Fibroblast of villous mesenchyme (primary cell): ENCODE measurements at places on chromosomes 12 and 14. TPM values are rescaled to one million over a fixed set of nuclear protein-coding genes. Genes with fewer than 3 reads are reported as not detected.
A peak's percentile ranks its signal among the peaks of the same experiment; 100 is the strongest.

- no peak for DNase-seq
These were observed 10.4 kb upstream of the RMST start for GRCh38 chr12:97452230-97452629.

GRCh38 chr12:21453312-21453852 is 15.9 kb downstream of the PYROXD1 start:
- no peak for DNase-seq

Gene LMO3
- total RNA-seq: under 0.01 and 0.43 TPM in 2 replicates

Gene MGP
- 3.5 and 10.6 TPM in 2 replicates for total RNA-seq

GRCh38 chr12:110640275-110641025 is 26.5 kb downstream of the TCTN1 start:
- no peak for DNase-seq

DNA sequence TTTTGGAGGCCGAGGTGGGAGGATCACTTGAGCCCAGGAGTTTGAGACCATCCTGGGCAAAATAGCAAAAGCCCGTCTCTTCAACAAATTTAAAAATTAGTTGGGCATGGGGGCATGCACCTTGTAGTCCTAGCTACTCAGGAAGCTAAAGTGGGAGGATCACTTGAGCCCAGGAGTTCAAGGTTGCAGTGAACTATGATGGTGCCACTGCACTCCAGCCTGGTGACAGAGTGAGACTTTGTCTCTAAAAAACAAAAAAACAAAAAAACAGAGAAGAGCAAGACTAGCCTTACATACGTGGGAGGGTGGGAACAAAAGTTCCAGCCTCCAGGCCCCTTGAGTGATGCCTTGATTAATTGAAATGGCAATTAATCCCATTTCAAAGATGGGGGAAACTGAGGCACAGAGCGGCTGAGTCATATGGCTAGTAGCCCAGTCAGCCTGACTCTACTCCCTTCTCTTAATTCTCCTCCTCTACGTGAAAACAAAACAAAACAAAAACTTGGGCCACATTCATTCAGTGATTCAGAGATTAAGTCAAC is 3.3 kb upstream of the FAM222A start:
- DNase-seq: no peak

DNA sequence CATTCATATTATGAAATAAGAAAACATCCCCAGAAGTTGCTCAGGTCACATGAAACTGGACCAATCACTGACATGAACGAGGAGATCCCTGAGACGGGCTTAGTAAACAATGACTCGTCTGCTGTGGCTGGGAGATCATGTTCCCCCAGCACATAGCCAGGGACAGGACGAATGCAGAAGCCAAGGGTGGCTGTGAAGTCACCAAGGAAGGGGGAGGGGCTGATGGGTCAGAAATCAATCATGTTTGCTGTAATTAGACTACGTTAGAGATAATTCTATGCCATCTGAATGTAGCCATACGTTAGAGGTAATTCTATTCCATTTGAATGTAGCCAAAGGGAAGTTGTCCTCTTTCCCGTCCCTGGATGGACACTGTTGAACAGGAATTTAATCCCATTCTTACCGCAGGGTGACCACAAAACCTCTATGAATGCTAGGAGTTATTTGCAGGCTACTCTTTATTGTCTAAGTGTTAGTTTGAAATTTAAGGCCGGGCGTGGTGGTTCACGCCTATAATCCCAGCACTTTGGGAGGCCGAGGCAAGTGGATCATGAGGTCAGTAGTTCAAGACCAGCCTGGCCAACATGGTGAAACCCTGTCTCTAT is 332.9 kb downstream of the TMEM132D start:
- no peak for DNase-seq

GRCh38 chr14:55699131-55700057 is 119.4 kb downstream of the KTN1 start:
- DNase-seq: peak; percentile 15

DNA sequence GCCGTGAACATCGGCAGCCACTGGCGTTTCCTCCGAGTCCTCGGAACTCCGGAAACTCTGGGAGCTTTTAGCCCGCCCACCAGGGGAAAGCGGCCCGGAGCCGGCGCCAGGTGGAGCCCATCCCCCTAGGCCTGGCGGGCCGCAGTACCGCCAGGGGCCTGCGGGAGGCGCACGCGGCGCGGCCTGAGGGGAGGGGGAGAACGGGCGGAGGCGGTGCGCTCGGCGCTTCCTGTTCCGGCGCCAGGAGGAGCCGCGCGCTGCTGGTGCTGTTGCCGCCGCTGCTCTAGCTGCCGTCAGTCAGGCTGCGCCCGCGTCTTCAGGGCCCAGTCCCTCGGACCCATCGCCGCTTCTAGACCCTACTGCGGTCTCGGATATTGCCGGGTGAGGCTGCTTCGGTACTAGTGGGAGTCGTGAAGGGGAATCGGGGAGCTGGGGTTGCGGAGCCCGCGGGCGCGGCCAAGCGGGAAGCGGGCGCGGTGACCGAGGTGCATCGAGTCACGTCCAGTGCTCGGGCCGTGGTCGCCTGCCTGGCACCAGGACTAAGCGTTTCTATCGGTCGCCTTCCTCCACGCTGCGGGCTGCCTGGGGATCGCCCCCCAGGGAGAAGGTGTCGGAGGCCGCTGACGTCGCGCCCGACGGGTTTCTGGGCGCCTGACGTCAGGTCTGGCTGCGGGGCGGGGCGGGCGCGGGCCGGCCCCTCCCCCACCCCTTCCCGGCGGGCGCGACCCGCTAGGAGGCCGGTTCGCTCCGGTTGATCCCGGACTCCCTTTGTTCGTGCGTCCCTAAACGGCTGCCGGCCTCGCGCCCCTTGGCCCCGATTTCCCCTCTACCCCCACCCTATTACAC is at the start of gene MAPK1IP1L:
TSS of gene MAPK1IP1L (plus strand) at position 225 of the 846 bp plus-strand sequence. CDS start 10,037 bp downstream, outside the sequence.
- peak; percentile 93 for DNase-seq

DNA sequence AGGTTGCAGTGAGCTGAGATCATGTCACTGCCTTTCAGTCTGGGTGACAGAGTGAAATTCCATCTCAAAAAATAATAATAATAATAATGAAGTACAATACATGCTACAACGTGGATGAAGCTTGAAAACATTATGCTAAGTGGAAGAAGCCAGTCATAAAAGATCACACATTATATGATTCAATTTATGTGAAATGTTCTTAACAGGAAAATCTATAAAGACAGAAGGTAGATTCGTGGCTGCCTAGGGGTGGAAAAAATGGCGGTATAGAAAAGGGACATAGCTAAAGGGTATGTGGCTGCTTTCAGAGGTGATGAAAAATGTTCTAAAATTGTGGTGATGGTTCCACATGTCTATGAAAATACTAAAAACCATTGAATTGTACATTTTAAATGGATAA is 41.0 kb upstream of the AMIGO2 start:
- no peak for DNase-seq

DNA sequence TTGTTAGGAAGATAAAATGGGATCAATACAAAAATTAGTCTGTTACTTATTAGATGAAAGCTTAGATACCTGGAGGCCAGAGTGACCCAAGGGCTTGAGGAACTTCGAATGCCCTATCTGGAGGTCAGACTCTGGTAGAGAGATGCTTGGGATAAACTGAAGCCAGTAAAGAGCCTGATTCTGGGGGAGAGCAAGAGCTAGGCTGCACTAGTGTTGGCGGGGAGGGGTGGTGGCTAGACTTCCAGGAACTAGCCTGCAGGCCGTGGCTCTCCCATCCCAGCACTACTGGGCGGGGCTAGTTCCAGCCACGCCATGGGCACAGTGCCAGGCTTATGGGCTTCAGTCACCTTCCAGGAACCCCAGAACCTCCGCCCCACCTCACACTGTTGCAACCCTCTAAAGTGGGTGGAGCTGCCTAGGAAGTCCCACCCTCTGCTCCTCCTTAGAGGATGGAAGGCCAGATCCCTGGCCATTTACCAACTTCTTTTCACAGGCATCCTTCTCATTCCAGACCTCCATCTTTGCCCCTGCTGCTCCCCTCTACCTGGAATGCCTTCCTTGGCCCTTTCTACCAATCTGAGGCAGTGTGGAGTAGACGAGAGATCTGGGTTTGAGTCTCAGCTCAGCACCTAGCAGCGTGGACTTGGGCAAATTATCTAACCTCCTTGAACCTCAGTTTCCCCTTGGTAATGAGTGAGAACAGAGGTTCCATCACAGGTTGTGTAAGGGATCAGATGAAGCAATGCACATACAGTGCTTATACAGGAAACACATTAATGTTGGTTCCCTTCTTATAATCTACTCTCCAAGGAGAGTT is 6.3 kb upstream of the NFE2 start:
- DNase-seq: peak; percentile 86

- DNase-seq: no peak
These were observed 64.2 kb downstream of the CLMN start for GRCh38 chr14:95255487-95255886.

- DNase-seq: no peak
These were observed 117.3 kb downstream of the BEGAIN start for GRCh38 chr14:100469632-100470522.

- DNase-seq: peak; percentile 64
These were observed 1.7 kb downstream of the ATF7IP start for GRCh38 chr12:14367040-14367661.

Gene CCNK
- 20.9 and 38.4 TPM in 2 replicates for total RNA-seq

- no peak for DNase-seq
These were observed 181.1 kb downstream of the ASCL1 start for GRCh38 chr12:103138538-103138937.

- DNase-seq: peak; percentile 44
These were observed 6.5 kb downstream of the MLH3 start for GRCh38 chr14:75044752-75045151.

- no peak for DNase-seq
These were observed 166.4 kb downstream of the STXBP6 start for GRCh38 chr14:24883576-24883975.

Gene LGR5
- not detected in 2 replicates for total RNA-seq

Gene PDZRN4
- total RNA-seq: not detected in 2 replicates

DNA sequence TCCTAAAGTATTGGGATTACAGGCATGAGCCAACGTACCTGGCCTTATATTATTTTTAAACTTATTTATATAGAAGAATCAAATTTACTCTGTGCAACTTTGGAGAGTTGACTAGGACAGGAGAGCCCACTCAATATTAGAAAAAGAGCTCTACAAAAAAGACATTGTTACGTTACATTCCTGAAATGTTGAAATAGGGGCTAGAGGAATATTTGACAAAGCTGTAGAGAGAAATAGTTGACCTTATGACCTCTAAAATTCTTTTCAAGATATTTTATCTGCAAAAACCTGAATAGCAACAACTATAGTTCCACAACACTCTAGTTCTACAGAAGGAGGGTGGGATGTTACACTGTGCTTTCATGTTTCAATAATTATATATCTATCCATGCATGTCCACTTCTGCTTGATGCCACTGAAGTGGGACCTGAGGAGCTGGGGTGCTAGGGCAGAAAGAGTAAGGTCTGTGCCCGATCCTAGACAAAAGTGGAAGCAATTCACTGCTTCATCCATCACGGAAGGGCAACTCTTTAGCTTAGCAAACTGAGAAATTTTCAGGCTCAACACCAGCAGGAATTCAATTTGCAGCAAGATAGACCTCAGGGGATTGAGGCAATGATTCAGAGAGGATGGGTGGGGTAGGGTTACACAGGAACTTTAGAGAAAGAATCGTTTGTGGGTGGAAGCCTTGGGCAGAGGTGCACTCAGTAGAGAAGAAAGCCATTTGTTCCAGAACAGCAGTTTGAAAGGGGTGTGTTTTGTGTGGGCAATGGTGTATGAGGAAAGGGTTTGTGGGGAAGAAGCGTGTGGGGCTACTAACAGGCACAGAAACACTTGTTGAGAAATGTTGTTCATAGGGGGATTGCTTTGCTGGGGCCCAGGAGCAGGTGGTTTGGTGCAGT is 16.0 kb upstream of the RNASE10 start:
- no peak for DNase-seq

- no peak for DNase-seq
These were observed 70.1 kb downstream of the PEBP1 start for GRCh38 chr12:118206107-118206412.

GRCh38 chr12:56296295-56296694 is 3.8 kb downstream of the CS start:
- peak; percentile 12 for DNase-seq

- DNase-seq: no peak
These were observed 66.4 kb upstream of the OTOGL start for GRCh38 chr12:80032946-80033345.

Gene C12orf50
- under 0.01 TPM in 1 of 2 replicates, not detected in the other for total RNA-seq

DNA sequence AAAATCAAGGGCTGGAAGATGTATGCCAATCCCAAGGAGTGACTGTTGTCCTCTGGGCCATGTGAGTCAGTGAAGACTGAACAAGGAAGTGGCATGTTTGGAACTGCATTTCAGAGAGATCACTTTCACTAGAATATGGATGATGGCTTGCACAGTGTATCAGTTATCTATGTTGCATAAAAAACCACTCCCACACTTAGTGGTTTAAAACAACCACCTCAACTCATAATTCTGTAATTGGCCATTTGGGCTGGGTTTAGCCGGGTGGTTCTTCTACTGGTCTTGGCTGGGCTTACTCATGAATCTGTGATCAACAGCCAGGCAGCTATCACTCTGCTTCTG is 15.4 kb downstream of the BDKRB1 start:
- DNase-seq: no peak

GRCh38 chr12:6140651-6141447 is 16.4 kb upstream of the VWF start:
- peak; percentile 40 for DNase-seq

- no peak for DNase-seq
These were observed 5.4 kb upstream of the DCP1B start for GRCh38 chr12:2009623-2010022.

- no peak for DNase-seq
These were observed 44.1 kb downstream of the DAD1 start for GRCh38 chr14:22544881-22545420.

DNA sequence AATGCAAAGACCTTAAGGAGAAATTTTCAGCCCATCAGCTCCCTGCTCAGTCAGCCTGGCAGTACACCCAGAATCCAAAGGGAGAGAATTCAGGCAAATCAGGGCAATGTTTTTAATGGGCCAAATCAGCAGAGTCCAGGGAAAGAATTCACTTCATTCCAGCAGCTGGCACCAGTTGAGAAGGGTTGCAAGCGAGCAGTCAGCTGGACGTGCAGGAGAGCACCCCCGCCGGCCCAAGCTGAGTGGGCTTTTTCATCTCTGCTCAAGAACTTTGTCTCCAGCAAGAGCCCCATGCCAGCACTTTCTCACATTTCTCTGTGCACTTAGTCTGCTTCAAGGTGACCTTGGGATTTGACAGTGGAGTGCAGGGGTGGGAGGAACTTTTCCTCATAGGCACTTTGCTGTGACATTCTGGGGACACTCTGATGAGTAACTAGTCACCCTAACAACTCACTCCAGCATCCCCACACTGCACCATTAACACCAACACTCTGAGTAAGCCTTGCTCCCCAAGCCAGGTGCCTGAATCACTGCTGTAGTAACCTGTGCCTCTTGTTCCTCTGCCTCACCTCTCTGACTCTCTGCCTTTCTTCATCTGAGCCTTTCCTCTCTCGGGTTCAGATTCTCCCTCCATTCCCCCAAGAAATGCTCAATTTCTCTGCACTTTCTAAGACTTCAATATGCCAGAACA is 2.2 kb downstream of the ENDOU start:
- DNase-seq: no peak

Gene HOXC6
- total RNA-seq: 1.6 and 1.7 TPM in 2 replicates
